ENCODE measurements at places on chromosomes 5 and 9.

- H3K27ac ChIP-seq, result no peak overlapping the region
- no peaks in the 10 kb centered on the region for H3K27me3 ChIP-seq
- DNase-seq, result no peak
- peaks cover 7% of the 10 kb centered on the region for H3K4me1 ChIP-seq
- H3K4me3 ChIP-seq, result no peak overlapping the region
- H3K36me3 ChIP-seq, result no peaks in the 10 kb centered on the region
Measured at GRCh38 chr5:72644296-72644695, 137.1 kb upstream of the ZNF366 start.

DNA sequence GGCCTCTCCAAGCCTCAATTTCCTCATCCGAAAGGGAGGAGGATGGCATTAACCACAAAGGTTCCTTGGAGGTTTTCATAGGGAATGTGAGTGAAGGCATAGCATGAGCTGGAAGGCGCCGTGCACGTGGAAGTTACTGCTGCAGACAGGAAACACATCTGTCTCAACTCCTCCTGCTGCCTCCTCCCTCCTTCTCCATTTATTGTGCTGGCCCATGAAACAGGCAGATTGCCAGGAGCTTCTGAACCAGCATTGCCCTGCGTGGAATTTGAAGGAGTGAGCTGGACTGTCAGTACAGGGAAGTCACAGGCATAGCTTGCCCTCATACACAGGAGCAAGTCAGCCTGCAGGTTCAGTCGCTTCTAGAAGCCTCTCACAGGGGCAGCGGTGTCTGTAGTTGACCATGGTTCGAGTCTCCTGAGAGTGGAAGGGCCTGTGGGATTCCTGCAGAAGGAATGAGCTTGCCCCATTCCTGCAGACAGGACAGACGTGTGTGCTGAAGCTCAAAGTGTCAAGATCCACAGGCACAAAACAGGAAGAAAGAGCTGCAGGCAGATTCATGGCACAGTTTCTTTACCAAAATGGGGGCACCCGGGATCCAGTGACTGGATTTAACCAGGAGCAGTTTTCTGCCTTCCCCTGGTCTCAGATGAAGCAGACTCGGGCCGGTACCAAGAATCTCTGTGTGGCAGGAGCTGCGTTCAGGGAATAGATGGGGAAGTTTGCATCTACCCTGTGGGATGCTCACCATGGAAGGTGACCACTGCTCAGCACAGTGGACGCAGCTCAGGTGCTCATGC lies 48.7 kb upstream of the CTSL start:
- no peak for DNase-seq
- no peak overlapping the region for H3K27ac ChIP-seq
- H3K27me3 ChIP-seq, result no peaks in the 10 kb centered on the region

GRCh38 chr5:125244531-125244930 lies 498.1 kb upstream of the ZNF608 start:
- peaks cover 2% of the 10 kb centered on the region for H3K36me3 ChIP-seq
- H3K4me1 ChIP-seq, result peaks cover 4% of the 10 kb centered on the region
- H3K27ac ChIP-seq, result no peak overlapping the region
- H3K4me3 ChIP-seq, result no peak overlapping the region
- H3K27me3 ChIP-seq, result no peaks in the 10 kb centered on the region

DNA sequence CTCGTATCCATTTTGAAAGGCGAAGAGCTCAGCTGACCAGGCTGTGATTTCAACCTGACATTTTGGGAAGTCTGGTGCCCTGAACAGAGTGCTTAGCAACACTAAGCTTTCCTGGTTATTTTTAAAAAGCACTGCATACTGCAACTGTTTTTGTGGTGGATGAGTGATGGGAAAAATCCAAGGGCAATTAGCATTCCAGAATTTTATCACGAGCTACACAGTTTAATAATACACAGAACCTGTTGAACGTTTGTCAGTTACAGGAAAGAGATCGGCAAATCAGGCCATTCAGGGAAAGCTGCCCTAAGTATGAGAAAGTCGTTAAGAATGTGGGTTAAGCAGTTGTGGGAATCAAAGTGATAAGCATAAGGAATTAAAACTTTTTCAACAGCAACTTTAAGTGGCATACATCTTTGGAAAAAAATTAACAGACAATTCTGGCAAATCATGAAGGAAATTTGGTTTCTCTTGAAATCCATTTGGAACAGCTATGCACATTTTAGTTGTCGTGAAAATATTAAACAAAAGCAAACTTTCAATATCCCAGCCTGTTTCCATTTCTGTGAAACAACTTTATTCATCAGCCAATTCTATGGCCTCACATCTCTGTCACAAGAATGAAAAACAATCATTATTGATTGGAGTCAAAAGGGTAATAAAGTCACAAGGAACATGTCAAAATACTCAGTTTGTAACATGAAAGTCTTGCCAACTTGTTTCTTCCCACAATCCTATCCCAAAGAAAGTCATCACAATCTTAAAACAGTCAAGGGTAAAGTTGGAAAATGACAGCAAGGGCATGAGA lies 25.7 kb downstream of the PUM3 start:
- H3K36me3 ChIP-seq, result peaks cover 29% of the 10 kb centered on the region
- peaks cover 2% of the 10 kb centered on the region for H3K4me1 ChIP-seq

GRCh38 chr5:73405691-73406090 lies 42.9 kb downstream of the FOXD1 start:
- H3K36me3 ChIP-seq, result no peaks in the 10 kb centered on the region
- peak overlapping the region; percentile 29 for H3K27ac ChIP-seq
- DNase-seq, result no peak
- H3K4me1 ChIP-seq, result peaks cover 42% of the 10 kb centered on the region
- peaks cover 3% of the 10 kb centered on the region for H3K27me3 ChIP-seq
- H3K4me3 ChIP-seq, result no peak overlapping the region

- peaks cover 11% of the 10 kb centered on the region for H3K27me3 ChIP-seq
- no peak overlapping the region for H3K27ac ChIP-seq
- H3K4me1 ChIP-seq, result peaks cover 11% of the 10 kb centered on the region
- H3K4me3 ChIP-seq, result no peak overlapping the region
- H3K36me3 ChIP-seq, result no peaks in the 10 kb centered on the region
- DNase-seq, result no peak
Measured at GRCh38 chr5:146076455-146076854, 28.9 kb downstream of the PLAC8L1 start.
